Stimulated activated naive CD4-positive, alpha-beta T cell (primary cell): ENCODE measurements at places on chromosomes 7 and 10.

DNA sequence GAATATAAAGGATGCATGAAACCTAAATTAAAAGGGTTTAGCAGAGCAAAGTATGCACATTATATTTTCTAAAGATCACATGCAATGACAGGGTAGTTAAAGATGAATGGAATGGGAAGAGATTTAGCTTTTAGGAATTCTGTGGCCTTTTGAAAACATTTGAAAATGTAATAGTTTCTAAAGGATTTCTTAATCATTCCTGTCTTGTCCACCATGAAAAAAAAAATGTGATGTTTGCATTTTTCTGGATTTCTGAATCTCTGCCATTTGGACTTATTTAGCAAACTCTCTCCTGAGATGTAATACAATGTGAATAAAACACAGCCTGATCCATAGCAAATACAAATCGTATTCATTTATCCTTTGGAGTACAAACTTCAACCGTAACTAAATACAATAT is 126.6 kb upstream of the RAB11FIP2 start:
- no peak for DNase-seq

DNA sequence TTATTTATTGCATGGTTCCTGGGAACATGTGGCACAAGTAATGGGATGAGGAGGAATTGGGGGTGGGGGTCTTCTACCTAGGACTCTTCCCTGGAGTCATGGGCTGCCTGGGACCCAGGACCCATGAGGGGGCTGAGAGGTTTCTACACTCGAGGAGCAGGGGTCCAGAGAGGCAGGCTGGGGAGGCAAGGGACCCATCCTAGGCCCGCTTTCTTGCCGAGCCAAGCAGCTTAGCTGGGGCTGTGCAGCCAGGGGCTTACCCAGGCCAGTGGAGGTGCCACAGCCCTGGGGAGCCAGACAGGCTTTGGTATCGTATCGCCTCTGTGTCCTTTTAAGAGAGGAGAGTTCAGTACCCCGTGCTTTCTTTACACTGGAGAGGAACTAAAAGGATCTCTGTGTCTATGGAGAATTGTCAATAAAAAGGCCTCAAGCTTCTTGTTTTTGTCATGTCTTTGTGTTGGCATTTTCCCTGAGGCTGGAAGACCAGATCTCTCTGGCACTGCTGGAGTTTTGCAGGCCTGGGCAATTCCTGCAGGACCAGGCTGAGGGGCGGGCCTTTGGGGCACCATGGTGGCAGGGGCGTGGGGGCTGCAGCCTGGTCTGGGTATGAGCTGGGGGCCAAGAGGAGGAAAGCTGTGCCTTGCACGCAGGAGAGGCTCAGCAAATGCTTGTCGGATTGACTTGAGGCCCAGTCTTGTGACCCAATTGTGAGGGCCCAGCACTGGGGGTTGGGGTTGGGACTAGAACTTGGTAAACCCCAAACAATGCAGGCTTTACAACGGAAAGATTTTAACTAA is 11.1 kb downstream of the SFRP5 start:
- no peak for DNase-seq

GRCh38 chr7:128743112-128743772 is 4.1 kb downstream of the CALU start:
- DNase-seq: no peak

DNA sequence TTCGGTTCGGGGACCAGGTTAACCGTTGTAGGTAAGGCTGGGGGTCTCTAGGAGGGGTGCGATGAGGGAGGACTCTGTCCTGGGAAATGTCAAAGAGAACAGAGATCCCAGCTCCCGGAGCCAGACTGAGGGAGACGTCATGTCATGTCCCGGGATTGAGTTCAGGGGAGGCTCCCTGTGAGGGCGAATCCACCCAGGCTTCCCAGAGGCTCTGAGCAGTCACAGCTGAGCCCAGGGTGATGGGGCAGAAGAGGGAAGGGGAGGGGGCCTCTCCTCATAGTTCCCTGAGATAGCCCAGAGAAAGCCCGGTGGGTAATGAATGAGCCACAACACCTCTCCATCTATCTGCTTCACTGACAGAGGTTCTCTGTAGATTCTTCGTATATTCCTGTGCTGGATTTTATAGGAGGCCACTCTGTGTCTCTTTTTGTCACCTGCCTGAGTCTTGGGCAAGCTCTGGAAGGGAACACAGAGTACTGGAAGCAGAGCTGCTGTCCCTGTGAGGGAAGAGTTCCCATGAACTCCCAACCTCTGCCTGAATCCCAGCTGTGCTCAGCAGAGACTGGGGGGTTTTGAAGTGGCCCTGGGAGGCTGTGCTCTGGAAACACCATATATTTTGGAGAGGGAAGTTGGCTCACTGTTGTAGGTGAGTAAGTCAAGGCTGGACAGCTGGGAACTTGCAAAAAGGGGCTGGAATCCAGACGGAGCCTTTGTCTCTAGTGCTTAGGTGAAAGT is 16.4 kb downstream of the PRSS2 start:
- no peak for DNase-seq

DNA sequence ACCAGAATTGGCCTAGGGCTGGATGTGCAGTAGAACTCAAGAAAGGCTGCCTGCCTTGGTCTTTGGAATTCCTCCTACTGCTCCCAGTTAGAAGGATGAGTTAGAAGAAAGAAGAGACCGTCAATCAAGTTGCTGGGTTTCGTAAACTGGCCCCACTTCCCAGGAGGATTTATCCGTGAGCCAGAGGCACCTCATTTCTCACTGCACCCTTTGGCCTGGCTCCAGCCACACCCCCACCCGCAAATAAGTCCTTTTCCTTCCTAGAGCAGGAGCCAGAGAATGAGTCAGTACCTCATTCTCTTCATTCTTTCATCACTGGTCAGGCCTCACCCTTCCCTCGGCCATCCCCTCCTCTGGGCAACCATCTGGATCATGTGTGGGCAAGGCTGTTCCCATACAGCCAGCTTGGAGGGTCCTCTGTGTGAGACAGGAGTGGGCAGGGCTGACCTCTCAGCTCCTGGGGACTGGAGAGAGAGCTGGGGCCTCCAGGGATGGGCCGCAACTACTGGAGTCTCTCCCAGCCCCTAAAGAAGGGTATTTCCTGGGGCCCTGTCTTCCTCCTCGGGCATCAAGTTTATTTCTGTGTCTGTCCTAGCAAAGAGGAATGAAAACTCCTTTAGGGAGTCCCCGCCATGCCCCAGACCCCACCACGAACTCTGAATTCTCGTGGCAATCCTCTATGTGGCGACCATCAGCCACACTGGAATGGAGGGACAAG is 87.2 kb upstream of the DUSP5 start:
- no peak for DNase-seq

- no peak for DNase-seq
Observed at GRCh38 chr10:49180444-49180860, 7.7 kb downstream of the TMEM273 start.

DNA sequence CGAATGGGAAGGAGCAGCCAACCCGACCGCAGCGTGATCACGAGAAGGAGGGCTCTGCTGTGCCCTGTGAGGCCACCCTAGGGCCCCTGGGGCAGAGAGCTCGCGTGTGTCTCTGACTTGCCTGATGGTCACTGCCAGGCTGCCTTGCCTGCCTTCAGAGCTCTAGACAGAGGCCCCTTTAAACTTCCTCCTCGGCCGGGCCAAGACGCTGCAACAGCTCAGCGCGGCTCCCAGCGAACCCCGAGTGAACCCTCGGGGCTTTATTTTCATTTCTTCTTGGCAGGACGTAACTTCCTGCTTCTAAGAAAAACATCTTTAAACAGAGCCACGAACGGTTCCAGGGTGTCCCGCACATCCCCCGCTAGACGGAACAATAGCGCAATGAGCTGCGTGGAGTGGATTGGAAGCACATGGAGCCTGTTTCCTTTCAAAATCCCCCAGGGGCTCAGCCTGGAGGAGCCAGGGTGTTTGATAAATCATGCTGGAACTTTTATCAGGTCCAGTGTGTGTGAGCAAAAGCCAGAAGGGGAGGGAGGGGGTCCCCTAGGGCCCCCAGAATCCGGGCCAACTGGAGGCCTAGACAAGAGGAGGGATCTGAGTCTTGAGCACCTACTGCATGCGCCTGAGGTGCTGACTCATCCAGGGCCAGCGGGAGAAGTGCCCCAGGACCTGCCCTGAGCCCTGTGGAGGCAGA is 134.1 kb upstream of the GDF10 start:
- peak; percentile 75 for DNase-seq

DNA sequence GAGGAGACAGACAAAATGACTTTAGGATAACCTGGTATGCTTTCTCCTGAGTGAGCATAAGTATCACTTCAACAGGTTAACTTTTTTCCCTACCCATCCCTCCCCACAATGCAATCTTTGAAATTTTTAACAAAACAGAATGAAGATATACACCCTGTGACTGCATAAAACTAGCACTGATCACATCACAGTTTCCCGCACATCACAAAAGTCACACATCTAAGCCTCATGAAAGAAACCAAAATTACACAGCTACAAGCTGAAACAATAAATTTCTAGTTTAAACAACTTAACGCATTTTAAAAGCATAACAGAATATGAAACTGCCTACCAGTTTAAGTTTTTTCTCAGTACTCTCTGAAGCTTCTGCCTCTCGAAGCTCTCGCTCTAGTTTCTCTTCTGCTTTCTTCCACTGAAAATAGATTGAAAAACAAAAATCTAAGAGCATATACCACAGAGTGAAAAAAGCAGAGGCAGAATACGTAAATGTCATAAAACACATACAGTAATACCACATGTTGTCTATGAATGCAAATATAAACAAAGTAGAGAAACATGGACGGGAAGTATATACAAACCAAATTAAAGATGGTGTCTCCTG is 18.1 kb downstream of the NOC3L start:
- no peak for DNase-seq

- DNase-seq: no peak
Observed at GRCh38 chr10:22218448-22218847, 633 bp upstream of the EBLN1 start.

DNA sequence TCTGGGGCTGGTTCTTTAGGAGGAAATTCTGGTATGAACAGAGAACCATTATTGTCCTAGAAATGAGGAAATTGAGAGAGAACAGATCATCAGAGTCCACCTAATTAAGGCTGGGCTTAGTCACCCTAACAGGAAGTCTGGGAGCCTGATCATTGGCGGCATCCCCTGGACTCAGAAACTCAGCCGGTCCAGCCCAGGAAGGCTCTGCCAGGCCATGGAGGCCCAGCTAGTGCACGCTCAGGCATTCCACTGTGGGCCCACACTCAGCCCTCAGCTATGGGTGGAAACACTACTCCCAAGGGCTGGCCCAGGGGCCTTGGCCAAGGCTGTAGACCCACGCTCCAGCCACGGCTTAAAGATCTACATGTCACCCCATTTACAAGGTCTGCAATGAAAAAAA is 109.2 kb downstream of the PTPN20 start:
- DNase-seq: no peak

- DNase-seq: no peak
Observed at GRCh38 chr7:103114576-103115008, 34.3 kb downstream of the NAPEPLD start.

- no peak for DNase-seq
Observed at GRCh38 chr7:26305869-26306665, 14.4 kb downstream of the SNX10 start.

DNA sequence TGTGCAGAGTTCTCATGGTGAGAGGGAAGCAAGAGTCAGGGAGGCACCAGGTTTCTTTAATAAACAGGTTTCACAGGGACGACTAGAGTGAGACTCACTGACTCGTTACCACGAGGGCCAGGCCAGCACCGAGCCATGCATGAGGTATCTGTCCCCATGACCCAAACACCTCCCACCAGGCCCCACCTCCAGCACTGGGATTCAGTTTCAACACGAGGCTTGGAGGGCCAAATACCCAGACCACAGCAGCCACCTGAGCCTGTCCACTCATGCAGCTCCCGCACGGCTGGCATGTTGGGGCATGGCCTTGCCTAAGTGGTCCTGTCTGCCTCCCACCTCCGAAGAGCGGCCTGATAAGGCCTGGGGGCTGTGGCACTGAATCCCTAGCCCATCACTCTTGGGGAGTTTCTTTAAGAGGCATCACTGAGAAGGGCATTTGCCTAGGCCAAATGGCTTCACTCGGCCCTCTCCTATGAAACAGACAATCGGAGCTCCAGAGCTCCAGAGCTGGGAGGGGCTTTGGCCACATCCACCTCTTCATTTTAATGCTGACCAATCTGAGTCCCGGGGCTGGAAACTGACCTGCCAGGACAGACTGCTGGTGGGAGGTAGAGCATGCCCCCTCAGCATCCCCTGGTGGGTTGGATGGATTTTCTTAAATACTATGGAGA is 157.8 kb downstream of the DNAJB6 start:
- DNase-seq: no peak

DNA sequence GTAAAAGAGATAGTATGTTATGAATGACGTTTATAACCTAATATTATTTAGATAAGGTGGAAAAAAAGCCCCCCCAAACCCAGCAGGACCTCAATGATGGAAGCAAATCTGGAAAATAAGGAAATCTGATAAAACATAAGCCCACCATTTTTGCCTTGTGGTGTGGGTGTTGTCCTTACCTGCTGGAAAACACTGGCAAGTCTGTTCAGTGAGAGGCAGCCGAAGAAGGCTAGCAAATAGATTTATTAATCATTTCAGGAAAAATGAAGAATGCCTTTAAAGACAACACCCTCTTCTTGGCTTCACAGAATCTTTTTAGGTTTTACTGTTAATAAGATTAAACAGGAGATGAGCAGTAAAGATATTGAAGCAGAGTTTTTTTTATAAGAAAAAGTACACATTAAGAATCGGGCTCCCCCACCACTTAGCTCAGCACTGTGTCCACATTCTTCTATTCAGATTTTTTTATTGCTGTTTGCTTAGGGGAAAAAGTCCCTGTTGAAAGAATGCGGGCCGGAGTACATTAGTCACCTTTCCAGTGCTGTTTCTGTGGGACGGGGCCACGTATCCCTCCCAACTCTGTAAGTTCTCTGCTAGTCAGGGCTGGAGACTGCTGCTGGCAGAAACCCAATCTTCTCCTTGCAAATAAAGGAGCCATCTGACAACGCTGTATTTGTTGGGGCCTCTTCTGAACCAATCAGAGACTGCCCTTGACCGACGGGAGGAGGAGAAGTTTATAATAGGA is 104.1 kb downstream of the EVX1 start:
- DNase-seq: no peak

DNA sequence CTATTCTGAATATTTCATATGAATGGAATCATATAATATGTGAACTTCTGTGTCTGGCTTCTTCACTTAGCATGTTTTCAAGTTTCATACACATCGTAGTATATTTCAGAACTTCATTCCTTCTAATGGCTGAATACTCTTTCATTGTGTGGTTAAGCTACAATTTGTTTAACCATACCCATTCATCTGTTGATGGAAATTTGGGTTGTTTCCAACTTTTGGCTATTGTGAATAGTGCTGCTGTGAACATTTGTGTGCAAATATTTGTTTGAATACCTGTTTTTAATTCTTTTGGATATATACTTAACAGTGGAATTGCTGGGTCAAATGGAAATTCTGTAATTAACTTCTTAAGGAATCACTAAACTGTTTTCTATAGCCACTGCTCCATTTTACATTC is 86.0 kb upstream of the MDFIC start:
- DNase-seq: no peak
